ENCODE measurements at places on chromosomes 5 and 9.

DNA sequence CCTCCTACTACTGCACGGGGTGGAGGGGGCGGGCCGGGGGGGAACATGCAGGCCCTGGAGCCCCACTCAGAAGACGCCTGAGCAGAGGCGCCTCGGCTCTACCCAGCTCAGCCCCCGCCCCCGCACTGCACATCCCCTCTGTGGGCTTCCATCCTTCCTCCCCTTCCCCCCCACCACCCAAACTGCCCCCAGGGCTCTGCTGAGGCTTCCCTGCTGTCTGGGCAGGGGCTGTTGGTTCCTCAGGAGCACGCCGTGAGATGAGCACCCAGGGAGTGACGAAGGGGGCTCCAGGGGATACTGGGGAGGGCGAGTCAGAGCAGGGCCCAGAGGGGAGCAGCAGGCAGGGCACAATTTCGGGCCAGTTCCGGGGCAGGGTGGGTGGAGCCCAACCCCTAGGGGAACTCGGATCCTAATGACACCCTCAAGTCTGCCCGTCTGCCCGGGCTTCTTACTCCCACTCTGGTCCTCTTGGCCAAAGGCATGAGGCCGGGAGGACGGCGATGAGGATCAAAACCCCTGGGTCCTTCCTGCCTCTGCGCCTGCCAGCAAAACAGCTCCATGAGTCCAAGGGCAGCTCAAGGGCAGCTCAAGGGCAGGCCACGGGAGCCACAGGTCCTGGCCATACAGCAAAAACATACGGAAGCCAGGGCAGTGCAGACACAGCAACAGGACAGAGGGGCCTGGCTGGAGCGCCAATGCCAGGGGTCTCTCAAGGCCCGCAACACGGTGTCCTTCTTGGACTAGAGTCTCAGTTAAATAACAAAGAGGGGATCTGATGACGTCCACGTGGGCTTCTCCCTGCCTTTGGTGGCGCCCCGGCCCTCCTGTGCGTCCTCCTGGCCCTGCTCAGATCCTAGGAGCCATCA is 200.9 kb downstream of the AUH start:
- peak; percentile 8 for DNase-seq

DNA sequence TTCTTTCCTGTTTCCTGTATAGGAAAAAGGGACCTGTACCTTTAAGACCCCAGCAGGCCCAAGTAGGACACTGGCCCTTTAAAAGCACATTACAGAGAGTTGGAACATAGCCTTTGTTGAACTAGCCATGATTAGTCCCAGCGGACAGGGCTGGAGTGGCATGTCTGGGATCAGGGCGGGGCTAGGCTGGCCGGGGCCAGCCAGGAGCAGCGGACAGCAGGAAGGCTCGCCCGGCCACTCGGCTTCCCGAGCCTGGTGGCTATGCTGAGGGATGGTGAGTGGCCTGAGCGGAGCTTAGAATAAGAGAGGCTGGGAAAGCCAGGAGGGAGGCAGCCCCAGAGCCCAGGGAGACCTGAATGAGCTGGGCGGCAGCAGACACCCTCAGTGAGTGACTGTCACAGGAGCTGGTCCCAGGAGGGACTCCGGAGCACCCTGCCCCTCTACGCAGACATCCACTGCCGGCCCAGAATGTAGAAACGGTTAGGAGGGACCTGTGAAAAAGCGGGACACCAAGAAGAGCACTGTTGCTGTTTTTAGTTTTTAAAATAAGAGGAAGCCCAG is 92.1 kb downstream of the DAB2IP start:
- DNase-seq = no peak

GRCh38 chr5:87421307-87421706 is 8.6 kb upstream of the CCNH start:
- DNase-seq = no peak

DNA sequence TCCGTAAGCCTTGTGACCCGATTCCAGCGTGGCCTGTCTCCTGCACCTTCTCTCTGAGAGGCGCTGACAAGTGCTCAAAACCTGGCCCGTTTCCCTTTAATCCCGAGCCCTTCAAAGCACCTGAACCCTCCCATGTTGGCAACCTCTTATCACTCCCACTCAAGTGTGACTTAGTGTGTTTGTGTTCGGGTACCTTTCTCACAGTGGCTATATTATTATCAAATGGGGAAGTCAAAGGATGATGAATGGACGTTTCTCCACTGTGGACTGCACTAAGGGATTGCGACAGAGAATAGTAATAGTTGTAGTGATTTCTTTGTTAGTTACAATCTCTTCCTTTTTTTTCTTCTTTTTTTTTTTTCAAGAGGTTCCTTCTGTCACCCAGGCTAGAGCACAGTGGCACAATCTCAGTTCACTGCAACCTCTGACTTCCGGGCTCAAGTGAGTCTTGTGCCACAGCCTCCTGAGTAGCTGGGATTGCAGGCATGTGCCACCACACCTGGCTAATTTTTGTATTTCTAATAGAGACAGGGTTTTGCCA is 65.4 kb upstream of the TNFSF8 start:
- no peak for DNase-seq

DNA sequence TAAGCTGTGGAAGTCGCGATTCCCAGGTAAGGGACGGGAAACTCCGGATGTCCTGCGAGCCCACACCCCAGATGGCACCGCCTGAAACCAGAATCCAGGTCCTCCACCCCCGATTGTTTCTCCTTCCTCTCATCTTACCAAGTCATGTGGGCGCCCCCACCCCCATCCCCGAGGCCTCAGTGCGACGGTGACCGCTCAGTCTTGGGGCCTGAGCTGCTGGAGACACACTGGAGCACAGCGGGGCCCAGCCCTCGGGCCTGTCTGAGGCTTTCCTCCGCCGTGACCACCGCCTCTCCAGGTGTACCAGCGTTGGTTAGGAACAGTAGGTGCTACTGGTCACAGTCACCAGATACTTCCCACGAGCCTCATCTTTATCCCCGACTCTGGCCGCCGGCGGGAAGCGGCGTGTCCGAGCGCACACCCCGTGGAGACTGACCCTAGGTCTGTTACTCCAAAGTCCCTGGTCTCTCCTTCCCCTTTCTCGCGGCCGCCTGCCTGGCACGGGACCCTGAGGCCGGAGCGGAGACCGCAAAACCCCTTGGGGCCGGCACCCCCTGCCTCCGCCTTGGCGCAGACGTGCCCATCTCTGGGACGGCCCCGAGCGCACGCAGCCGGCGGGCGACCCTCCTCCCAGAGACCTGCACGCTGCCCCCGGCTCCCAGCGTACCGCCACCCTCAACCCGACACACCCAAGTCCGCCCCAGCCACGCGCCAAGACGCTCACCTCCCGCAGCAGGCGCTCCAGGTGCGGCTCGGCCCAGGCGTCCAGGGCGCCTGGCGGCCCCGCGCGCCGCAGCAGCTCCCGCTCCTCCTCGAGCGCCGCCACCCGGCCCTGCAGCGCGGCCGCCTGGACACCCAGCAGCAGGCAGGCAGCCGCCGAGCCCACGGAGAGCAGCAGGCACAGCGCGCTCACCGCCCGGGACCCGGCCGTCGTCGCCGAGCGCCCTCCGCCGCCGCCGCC is 733 bp downstream of the COL23A1 start:
- DNase-seq = peak; percentile 20

DNA sequence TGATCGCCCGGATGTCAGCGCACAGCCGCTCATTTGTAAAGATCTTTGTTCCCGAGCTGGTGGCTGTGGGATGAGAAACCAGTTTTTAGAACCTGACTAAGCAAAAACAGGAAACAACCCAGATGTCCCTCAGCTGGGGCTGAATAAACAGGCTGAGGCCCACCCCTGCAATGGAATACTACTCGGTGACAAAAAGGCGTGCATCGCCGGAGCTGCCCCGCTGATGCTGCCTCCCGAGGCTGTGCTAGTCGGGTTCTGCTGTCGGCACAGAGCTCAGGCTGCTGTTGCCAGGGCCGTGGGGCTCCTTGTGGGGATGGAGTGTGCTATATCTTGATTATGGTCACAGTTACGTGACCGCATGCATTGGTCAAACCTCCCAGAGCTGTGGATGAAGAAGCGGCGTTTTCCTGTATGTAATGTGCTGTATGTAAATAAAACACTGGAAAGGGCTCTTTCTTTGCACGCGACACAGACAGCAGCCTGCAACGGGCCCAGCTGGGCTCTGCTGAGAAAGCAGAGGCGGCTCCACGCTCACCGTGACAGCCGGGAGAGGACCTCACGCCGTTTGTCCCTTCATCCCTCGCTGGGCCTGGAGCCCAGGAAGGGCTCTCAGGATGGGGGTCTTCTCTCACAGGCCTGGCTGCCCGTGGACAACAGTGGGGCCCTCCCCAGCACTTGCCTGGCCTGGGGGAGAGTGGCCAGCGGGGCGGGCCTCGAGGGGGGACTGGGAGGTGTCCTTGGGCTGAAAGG is 51.5 kb upstream of the RNU6ATAC start:
- DNase-seq = no peak

DNA sequence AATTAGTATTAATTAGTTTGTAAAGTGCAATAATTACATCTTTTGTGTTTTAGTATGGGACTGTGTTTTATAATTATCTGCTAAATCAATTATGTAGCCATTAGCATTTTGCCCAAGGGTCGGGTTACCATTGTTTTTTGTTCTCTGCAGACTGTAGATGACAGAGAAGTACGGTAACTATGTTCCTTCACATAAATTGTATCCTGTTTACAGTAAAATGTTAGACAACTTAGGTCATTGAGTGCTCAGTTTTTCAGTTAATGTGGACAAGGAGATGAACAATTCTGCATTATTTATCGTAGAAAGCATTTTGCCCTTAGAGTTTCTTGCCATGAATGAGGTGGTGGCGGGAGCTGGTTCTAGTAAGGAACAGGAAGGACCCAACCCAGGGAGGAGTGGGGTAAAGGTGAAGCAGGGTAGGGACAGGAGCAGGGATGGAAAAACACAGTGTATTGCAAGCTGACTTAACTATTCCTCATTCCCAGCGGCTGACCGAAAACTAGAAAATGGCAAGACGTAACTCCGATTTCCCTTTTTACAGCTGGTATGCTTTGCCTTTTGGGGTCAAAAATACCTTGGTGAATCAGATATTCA is 243.7 kb upstream of the SLC24A2 start:
- no peak for DNase-seq

Measured in activated CD4-positive, alpha-beta memory T cell treated with anti-CD3 and anti-CD28 coated beads for 36 hours (primary cell).